WTC11 (cell line): ENCODE measurements at places on chromosomes 1 and 21. TPM values are rescaled to one million over a fixed set of nuclear protein-coding genes. Genes with fewer than 3 reads are reported as not detected.

- no peak overlapping the region for H3K27ac ChIP-seq
- no peaks in the 10 kb centered on the region for H3K27me3 ChIP-seq
- H3K4me1 ChIP-seq = peaks cover 30% of the 10 kb centered on the region
- H3K36me3 ChIP-seq = no peaks in the 10 kb centered on the region
Measured at GRCh38 chr1:59502009-59502691, 205.3 kb downstream of the FGGY start.

- peak overlapping the region; percentile 68 for H3K27ac ChIP-seq
- 0 out of 2 replicates have a peak, but pooled peaks cover 3% of the 10 kb centered on the region for H3K36me3 ChIP-seq
- no peak for DNase-seq
- H3K27me3 ChIP-seq = no peaks in the 10 kb centered on the region
- H3K4me1 ChIP-seq = no peaks in the 10 kb centered on the region
Measured at GRCh38 chr1:19613171-19613703, 30.9 kb upstream of the NBL1 start.

- H3K4me1 ChIP-seq = peaks cover 15% of the 10 kb centered on the region
- no peak overlapping the region for H3K27ac ChIP-seq
- no peak for DNase-seq
- no peak overlapping the region for H3K4me3 ChIP-seq
- no peaks in the 10 kb centered on the region for H3K27me3 ChIP-seq
Measured at GRCh38 chr1:116997066-116997465, 4.5 kb upstream of the CD101 start.

GRCh38 chr1:106756752-106757151 lies 299.7 kb upstream of the PRMT6 start:
- H3K4me1 ChIP-seq = peaks cover 29% of the 10 kb centered on the region
- H3K27ac ChIP-seq = no peak overlapping the region
- DNase-seq = no peak
- no peaks in the 10 kb centered on the region for H3K36me3 ChIP-seq
- H3K27me3 ChIP-seq = no peaks in the 10 kb centered on the region

Gene GUCA2A
- total RNA-seq = not detected in 3 replicates

GRCh38 chr1:44651069-44651468 lies 23.2 kb downstream of the TMEM53 start:
- H3K27me3 ChIP-seq = no peaks in the 10 kb centered on the region
- DNase-seq = no peak
- no peak overlapping the region for H3K4me3 ChIP-seq
- no peak overlapping the region for H3K27ac ChIP-seq
- H3K36me3 ChIP-seq = peaks cover 26% of the 10 kb centered on the region

DNA sequence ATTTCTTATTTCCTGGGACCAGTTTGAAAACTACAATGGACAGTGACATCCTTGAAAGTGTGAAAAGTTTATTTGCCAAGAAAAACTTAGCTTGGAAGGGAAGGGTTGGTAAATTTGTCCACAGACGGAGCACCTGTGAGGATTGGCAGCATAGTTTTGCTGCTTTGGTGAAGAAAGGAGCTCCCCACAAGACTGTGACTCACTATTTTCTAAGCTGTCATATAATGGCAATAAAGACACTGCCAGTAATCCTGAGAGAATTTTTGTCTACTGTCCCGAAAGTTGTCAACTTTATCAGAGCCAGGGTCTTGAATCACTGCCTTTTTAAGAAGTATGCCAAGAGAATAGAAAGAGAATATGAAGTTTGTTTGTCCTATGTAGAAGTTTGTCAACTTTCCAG lies 230.8 kb downstream of the NEGR1 start:
- no peaks in the 10 kb centered on the region for H3K27me3 ChIP-seq
- DNase-seq = no peak
- peaks cover 16% of the 10 kb centered on the region for H3K4me1 ChIP-seq
- H3K36me3 ChIP-seq = no peaks in the 10 kb centered on the region
- no peak overlapping the region for H3K27ac ChIP-seq

DNA sequence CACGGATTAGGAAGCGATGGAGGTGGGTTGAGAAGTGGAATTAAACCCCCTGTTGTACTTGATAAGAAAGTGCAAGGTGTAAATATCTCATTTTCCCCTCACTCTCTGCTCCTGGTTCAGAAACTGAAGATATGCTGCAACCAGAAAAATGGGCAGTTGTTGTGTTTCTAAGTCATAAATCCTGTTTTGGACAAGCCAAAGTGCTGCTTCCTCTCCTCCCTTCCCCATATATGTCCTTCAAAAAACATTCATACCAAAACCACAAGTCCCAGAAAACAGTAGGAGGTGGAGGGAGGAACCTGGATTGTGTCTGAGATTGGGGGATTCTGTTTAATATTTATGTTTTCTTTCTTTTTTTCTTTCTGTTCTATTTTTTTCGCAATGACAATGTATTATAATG lies 13.6 kb upstream of the ZNF362 start:
- H3K4me3 ChIP-seq = no peak overlapping the region
- DNase-seq = no peak
- H3K36me3 ChIP-seq = peaks cover 2% of the 10 kb centered on the region; the same call in 1 of the 2 replicates

GRCh38 chr1:159162516-159163265 lies 8.7 kb upstream of the CADM3 start:
- no peaks in the 10 kb centered on the region for H3K27me3 ChIP-seq
- H3K4me1 ChIP-seq = peaks cover 11% of the 10 kb centered on the region
- no peak overlapping the region for H3K27ac ChIP-seq

- H3K4me1 ChIP-seq = peaks cover 46% of the 10 kb centered on the region
- no peaks in the 10 kb centered on the region for H3K36me3 ChIP-seq
- H3K27me3 ChIP-seq = peaks cover 2% of the 10 kb centered on the region; the same call in 1 of the 2 replicates
- H3K27ac ChIP-seq = no peak overlapping the region
Measured at GRCh38 chr1:201593200-201593921, 54.4 kb downstream of the NAV1 start.

Gene KRTAP19-3
- not detected in 3 replicates for total RNA-seq

DNA sequence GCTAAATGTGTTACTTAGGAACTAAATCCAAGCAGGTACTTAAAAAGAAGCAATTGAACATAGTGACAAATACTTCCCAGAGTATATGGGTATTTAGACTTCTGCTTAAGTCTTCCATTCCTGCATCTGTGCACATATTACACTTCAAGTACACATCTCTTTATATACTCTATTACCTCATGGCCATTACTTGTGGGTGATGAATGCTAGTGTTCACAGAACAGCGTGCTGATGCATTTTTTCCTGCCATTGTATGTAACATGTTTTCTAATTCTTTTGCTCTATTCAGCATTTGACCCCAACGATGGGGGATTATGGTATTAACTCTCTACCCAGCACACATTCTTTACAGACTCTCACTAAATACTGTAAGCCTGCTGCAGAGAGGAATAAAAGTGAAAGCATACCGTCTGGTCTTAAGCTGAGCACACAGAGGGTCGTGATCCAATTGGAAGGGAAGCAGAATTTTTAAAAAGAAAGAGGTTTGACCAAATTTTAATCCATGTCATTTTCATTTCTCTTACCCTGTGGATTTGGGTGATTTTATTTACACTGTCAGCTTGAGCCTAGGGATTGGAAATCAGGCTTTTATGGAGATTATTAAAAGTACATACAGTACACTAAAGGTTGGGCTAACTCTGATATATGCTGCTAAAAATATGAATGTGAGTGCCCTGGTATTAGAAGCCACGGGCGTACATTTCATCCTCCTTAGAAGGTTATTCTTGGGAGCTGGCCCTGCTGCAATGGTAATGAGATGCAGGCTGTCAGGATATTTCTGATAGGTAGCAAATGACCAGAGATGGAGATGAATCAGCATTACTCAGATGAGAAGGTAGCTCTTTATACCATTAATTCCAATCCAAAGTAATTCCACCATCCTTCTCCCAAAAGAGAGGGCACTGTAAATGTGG lies 95.5 kb upstream of the PROX1 start:
- H3K27me3 ChIP-seq = no peaks in the 10 kb centered on the region
- no peak for DNase-seq
- H3K4me3 ChIP-seq = no peak overlapping the region
- H3K4me1 ChIP-seq = no peaks in the 10 kb centered on the region

Gene CELA2B
- 0.55 TPM in 1 of 3 replicates, not detected in the others for total RNA-seq

Gene NEK2
- 22.7 to 25.2 TPM (median 23.5 TPM) in 3 replicates for total RNA-seq

GRCh38 chr1:46180082-46180616 lies 3.9 kb upstream of the P3R3URF start:
- H3K27ac ChIP-seq = no peak overlapping the region
- no peak overlapping the region for H3K4me3 ChIP-seq
- no peaks in the 10 kb centered on the region for H3K36me3 ChIP-seq
- peaks cover 8% of the 10 kb centered on the region for H3K27me3 ChIP-seq
- H3K4me1 ChIP-seq = 0 out of 2 replicates have a peak, but pooled peaks cover 6% of the 10 kb centered on the region

GRCh38 chr1:153395136-153395685 lies 4.3 kb upstream of the S100A8 start:
- no peaks in the 10 kb centered on the region; the same call in 1 of the 2 replicates for H3K4me1 ChIP-seq
- no peak overlapping the region for H3K27ac ChIP-seq
- peaks cover 4% of the 10 kb centered on the region for H3K27me3 ChIP-seq
- H3K4me3 ChIP-seq = no peak overlapping the region

- no peak for DNase-seq
- peaks cover 31% of the 10 kb centered on the region for H3K4me1 ChIP-seq
- H3K27me3 ChIP-seq = no peaks in the 10 kb centered on the region
- H3K27ac ChIP-seq = peak overlapping the region; percentile 15
- H3K36me3 ChIP-seq = peaks cover 30% of the 10 kb centered on the region
Measured at GRCh38 chr1:79235301-79236002, 228.9 kb upstream of the ADGRL4 start.

DNA sequence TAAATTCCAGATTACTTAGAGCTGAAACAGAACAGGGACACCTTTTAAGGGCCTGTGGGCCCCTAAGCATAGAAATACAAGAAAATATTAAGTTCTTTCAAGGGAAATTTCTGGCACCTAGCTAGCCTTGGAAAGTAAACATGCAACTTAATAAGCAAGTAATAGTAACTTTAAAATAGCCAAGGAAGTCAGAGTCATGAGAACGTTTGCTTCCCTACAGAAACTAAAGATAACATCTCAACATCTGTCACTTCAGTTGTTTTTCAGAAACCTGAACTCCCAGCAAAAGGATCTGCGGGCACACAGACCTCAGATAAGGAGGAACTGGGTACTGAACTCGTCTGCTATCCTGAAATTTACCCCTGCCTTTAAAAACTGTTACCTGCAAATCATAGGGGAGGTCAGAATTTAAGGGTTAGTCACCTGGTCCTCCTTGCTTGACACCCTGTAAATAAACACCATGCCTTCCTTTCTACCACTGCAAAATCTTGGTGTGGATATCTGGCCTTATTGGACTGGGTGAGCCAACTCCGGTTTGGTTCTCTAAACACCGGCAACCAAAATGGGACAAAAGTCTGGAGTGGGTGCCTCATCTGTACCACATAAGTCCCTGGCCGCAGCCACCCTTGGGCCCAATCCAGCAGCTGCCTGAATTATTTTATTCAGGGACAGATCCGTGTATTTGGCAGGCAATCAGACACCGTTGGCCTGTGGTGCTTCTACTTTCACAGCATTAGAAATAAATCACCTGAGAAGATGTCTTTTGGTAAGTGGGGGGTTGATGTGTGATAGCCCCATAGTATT lies 27.9 kb downstream of the NRDC start:
- H3K4me1 ChIP-seq = peaks cover 8% of the 10 kb centered on the region; the same call in 1 of the 2 replicates
- H3K36me3 ChIP-seq = peaks cover 25% of the 10 kb centered on the region
- DNase-seq = no peak
- no peak overlapping the region for H3K4me3 ChIP-seq
- no peaks in the 10 kb centered on the region for H3K27me3 ChIP-seq

GRCh38 chr1:27873671-27874384 lies 1.5 kb downstream of the THEMIS2 start:
- peak overlapping the region; percentile 81; the same call in 1 of the 2 replicates for H3K4me3 ChIP-seq
- H3K27ac ChIP-seq = no peak overlapping the region
- no peak for DNase-seq
- H3K27me3 ChIP-seq = peaks cover 6% of the 10 kb centered on the region

- H3K27ac ChIP-seq = no peak overlapping the region
- H3K27me3 ChIP-seq = no peaks in the 10 kb centered on the region; the same call in 1 of the 2 replicates
- no peak overlapping the region for H3K4me3 ChIP-seq
- H3K4me1 ChIP-seq = no peaks in the 10 kb centered on the region
Measured at GRCh38 chr1:89974256-89974655, 20.7 kb upstream of the ZNF326 start.

GRCh38 chr1:246216906-246217305 lies 290.2 kb downstream of the SMYD3 start:
- H3K4me1 ChIP-seq = peaks cover 9% of the 10 kb centered on the region
- no peaks in the 10 kb centered on the region for H3K27me3 ChIP-seq
- no peak for DNase-seq
- H3K4me3 ChIP-seq = no peak overlapping the region
- H3K27ac ChIP-seq = no peak overlapping the region

DNA sequence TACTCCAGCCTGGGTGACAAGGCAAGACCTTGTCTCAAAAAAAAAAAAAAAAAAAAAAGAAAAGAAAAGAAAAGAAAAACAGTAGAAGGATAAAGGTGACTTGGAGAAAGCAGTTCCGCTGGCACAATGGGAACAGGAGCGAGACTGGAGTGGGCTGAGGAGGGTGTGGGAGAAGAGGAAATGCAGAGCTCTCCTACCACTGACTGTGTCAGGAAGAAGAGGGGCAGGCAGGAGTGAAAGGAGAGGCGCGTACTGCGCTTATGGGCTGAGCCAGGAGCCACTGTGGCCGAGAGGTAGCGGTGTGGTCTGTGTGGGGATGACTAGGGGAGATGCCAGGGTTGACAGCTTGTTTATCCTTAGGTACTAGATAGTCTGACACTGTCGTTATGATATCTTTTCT lies 6.4 kb upstream of the PROK1 start:
- H3K27me3 ChIP-seq = no peaks in the 10 kb centered on the region
- H3K4me1 ChIP-seq = peaks cover 2% of the 10 kb centered on the region

- H3K27me3 ChIP-seq = no peaks in the 10 kb centered on the region
- H3K36me3 ChIP-seq = no peaks in the 10 kb centered on the region
- no peak overlapping the region for H3K27ac ChIP-seq
- DNase-seq = peak; percentile 81
Measured at GRCh38 chr1:119885903-119886783, 10.2 kb downstream of the ADAM30 start.

Gene VAV3
- 7.7 to 10.0 TPM (median 8.3 TPM) in 3 replicates for total RNA-seq

Gene STUM
- total RNA-seq = 1.1 to 2.5 TPM (median 1.3 TPM) in 3 replicates

DNA sequence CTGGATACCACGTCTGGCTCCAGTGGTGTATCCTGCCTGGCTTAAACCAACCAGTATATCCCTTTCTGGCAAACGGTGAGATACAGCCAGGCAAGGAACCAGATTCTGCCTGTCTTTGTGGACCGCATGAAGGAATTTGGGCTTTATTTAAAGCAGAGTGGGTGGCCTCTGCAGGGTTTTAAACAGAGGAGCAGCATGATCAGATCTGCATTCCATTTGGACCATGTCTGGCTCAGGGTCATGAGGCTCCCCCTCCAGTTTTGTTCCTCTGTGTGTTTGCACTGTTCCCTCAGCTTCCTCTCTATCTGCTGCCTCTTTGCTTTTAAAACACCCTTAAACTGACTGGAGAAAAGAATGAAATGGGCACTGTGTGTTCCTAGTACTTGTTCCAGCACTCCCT lies 195.0 kb downstream of the GIPC2 start:
- DNase-seq = no peak
- peaks cover 79% of the 10 kb centered on the region for H3K27me3 ChIP-seq
- peaks cover 3% of the 10 kb centered on the region; the same call in 1 of the 2 replicates for H3K36me3 ChIP-seq
- no peak overlapping the region for H3K4me3 ChIP-seq
- no peak overlapping the region for H3K27ac ChIP-seq

Gene ADORA3
- 0.15 to 0.25 TPM in 2 of 3 replicates, not detected in the other for total RNA-seq

Gene S100A3
- total RNA-seq = 0.33 TPM in 1 of 3 replicates, not detected in the others

Gene FAM131C
- total RNA-seq = 1.4 to 2.0 TPM (median 1.8 TPM) in 3 replicates

- DNase-seq = no peak
- H3K27me3 ChIP-seq = no peaks in the 10 kb centered on the region
- H3K4me3 ChIP-seq = no peak overlapping the region
Measured at GRCh38 chr1:85450832-85451231, 14.1 kb downstream of the DDAH1 start.

GRCh38 chr1:33176362-33176850 lies 5.4 kb downstream of the TRIM62 start:
- no peaks in the 10 kb centered on the region for H3K27me3 ChIP-seq
- H3K27ac ChIP-seq = no peak overlapping the region
- no peak for DNase-seq
- peaks cover 25% of the 10 kb centered on the region for H3K4me1 ChIP-seq
- no peak overlapping the region for H3K4me3 ChIP-seq

Gene TEDDM1
- not detected in 3 replicates for total RNA-seq
